Natural killer cell treated with Interleukin-12 subunit alpha and Interleukin-12 subunit beta and Interleukin-15 and Interleukin-18, amount 100 ng/mL, for 72 hours (primary cell): ENCODE measurements at places on chromosomes 7 and 10.

- DNase-seq = peak; percentile 56
Measured at GRCh38 chr10:43119416-43120115, 18.7 kb upstream of the CSGALNACT2 start.

DNA sequence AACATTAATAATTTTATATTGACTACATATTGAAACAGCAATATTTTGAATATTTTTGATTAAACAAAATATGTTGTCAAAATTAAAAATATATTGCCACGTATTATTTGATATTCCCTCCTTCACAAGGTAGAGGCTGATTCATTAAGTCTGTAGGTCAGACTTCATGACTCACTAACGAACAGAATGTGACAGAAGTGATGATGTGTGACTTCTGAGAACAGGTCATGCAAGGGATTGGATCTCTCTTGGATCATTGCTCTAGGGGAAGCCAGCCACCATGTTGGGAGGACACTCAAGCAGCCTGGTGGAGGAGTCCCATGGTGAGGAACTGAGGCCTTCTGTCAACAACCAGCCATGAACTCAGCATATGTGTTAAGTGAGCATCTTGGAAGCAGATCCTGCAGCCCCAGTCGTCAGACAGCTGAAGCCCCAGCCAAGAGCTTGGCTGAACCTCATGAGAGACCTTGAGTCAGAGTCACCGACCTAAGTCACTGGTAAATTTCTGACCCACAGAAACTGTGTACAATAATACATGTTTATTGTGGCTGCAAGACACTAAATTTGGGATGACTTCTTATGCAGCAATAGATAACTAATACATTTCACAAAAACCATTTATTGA, 66.6 kb downstream of the HTR5A start:
- no peak for DNase-seq

GRCh38 chr7:150313367-150313809, 9.8 kb upstream of the LRRC61 start:
- DNase-seq = no peak

DNA sequence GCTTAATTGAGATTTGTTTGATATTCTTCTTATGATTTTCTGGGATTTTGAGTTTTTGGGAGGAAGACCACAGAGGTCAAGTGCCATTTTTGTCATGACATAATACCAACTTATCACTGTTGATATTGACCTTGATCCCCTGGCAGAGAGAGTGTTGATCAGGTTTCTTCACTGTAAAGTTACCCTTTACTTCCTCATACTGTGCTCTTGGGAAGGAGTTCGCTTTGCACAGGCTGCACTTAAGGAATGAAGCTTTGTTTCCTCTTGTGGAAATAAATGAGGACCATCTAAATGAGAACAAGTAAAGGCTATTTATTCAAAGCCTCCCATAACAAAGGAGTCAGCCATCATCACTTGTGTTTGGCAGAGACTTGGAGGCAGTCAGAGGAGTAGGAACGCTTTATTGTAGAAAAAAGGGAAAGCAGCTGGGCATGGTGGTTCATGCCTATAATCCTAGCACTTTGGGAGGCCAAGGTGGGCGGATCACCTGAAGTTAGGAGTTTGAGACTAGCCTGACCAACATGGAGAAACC, 16.1 kb downstream of the ST7 start:
- DNase-seq = no peak

DNA sequence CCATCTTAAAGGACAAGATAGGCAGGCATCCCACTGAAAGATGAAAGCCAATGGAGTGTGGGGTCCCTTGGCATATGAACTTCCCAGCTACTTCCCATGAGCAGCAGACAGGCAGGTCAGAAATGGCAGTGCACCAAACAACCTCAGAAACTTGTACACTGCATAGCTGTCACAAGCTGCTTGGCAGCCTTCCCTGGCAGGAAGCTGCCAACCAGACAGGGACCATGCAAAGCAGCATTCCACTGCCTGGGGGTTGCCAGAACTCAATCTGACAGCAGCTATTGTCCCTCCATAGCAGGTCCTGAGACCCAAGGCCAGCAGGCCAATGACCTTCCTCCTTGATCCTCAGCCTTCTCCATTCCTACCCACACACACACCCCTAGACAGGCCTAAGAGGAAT, 139.5 kb downstream of the PLCE1 start:
- DNase-seq = no peak

DNA sequence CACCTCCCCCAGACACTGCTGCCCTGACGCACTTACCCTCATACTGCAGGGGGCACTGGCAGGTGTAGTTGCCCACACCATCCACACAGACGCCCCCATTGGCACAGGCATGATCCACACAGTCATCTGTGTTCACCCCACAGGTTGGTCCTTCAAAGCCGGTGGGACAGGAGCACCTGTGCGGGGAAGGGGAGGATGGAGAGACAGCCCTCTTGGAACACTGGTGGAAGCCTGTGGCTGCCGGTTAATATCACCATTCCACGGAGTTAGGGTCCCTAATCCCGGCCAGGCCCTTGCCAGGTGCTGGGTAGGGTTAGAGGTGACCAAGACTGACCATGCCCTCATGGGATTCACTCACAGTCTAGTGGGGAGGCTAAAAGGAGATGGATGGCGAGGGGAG, 171.8 kb downstream of the SLIT1 start:
- peak; percentile 38 for DNase-seq

DNA sequence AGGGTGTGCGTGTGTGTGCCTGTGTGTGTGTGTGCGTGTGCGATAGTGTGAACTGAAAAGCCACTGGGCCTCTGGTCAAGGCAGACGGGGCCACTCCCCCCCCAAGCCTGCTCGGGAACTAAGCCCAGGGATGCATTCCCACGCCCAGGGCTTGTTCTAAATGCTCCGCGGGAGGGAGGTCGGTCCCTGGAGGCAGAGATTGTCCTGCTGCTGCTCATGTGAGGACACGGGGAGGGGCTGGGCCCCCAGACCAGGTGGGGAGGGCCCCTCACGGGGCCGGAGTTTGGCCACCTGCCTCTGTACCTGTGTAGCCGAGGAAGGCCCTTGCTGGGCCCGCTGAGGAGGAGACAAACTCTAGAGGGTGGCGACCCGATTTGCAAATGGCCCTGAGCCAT, 93.9 kb downstream of the PDGFA start:
- no peak for DNase-seq

- no peak for DNase-seq
Measured at GRCh38 chr7:22969010-22969431, 44.9 kb downstream of the HYCC1 start.

- DNase-seq = no peak
Measured at GRCh38 chr10:452512-453426, 236.7 kb downstream of the DIP2C start.

DNA sequence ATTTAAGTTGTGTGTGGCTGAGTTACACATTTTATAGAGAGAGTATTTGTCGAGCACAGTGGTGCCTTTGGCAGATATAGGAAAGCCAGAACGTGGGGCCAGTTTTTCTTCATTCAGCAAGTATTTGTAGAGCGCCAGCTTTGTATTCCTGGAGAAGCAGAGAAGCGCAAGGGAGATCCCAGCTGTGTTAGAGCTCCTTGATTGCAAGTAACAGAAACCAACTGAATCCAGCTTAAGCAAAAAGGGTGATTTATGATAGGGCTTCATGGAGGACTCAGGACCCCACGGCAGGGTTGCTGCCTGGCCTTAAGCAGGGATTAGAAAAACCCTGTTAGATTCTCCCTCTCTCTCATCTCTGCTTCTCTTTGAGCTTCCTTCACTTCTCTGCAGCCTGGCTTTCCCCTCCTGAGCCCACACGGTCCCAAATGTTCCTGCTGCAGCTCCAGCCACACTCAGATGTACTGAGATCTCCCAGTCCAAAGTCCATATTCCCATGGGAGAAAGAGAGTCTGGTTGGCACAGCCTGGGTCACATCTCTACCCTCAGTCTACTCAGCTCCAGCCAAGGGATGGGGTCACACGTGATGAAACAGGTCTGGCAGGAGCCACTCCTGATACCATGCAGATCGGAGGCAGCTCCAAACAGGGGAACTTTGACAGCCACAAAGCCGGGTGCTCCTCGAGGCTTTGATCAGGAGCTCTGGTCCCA, 16.7 kb downstream of the UBTD1 start:
- DNase-seq = no peak

DNA sequence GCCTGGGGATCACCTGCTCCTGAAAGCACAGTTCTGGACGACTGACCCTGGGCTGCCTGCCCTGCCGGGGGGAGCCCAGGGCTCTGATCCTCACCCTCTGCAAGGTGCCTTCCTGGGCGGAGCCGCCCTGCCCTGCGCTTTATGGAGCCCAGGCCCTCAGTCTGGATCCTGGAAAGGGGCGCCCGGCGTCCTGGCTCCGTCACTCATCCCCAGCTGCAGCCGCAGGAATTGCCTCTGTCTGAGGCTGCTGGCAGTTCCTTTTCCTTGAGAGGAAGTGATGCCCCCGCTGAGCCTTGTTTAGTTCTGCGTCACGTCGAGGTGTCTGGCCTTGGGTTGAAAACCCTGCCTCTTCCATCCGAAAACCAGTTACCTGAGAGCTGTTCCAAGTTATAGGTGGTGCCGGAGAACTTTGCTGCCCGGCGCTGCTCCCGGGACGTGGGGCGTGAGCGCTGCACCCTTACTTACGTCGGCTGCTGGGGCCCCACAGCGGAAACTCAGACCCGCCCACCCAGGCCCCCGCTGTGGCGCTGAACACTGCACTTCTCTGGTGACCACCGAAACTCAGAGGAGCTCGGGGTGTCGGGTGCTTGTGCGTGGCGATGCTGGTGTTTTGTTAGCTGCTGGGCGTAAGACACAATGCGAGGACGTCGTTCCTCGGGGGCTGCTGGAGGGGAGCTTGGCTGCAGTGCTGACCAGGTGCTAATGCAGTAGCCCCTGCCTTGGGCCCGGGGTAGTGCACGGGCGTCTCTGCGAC, 5.4 kb downstream of the MAFK start:
- no peak for DNase-seq

- no peak for DNase-seq
Measured at GRCh38 chr7:135235841-135236240, 2.2 kb downstream of the STRA8 start.

DNA sequence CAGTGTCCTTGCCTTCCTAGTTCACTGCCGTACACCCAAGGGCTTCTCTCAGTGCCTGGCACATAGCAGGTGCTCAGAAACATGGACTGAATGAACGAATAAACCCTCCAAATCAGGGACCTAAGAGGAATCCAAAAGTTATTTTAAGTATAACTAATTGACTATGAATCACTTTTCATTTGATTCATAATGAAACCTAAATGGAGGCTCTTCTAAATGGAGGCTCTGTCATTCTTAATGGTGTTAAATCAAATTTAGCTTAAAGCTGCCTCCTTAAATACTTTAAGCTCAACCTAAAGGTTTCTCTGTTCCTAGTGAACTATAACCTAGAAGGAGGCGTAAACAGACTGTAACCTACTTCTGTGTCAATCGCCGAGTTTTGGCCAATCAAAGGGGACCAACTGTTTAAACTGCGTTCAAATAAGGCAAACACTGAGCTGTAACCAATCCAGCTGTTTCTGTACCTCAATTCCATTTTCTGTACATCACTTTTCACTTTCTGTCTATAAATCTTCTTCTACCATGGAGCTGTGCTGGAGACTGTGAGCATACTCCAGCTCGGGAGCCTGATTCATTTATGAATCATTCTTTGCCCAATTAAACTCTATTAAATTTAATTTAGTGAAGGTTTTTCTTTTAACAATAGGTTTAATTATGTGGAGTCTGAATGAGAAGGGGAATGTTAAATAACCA, 11.0 kb downstream of the PYROXD2 start:
- no peak for DNase-seq

DNA sequence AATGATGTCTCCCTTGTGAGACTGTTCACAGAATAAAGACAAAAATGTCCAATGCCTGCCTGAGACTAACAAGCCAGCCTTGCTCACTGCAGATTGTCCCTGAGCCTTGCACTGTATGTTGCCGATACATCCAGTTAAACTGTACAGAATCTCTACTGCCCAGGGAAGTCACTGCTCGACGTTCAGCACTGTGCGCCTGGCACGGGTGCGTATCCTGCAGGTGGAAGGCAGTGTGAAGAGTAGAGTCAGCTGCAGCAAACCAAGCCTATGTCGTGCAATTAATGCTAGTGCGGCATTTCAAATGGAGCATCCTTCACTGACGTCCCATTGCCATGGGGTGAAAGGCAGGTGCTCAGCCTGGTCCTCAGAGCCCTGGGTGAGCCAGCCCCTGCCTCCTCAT, 132.9 kb downstream of the TNS3 start:
- DNase-seq = no peak

DNA sequence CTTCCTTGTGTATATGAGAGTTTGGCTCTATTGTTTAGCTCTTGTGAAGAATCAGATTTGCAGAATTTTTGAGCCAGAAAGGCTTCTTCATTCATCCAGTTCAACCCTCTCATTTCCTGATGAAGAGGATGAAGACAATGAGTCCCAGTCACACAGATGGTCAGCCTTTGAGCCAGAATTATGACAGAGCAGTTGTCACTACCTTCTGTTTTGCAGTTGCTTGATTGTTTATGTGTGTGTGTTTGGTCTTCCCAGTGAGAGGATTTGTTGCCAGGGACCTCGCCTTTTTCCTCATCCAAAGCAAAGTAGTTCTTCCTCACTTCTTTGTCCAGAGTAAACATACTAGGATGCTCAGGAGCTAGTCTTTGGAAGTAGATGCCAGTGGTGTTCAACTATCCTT, 15.6 kb downstream of the MDFIC start:
- DNase-seq = no peak

- DNase-seq = no peak
Measured at GRCh38 chr7:26100406-26101339, 51.3 kb upstream of the NFE2L3 start.

GRCh38 chr10:98402478-98402877, 12.5 kb downstream of the PYROXD2 start:
- DNase-seq = no peak

DNA sequence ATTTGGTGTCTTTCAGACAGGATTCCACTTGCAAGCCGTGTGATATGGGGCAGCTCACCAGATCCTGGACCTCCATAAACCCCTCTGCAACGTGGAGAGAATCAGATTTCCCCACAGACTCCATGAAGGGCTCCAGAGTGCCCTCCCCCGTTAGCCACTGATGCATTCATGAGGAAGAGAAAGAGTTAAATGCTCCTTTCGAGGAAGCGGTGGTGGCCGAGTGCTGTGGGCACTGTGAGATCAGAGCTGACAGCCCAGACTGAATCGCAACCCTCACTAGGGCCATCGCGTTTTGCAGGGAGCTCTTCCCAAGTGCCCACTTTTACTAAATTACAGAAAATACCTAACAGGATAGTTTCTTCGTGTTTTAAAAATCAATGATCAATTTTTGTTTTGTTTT, 226.3 kb upstream of the ZNF32 start:
- no peak for DNase-seq

GRCh38 chr7:46397591-46397990, 476.5 kb upstream of the IGFBP3 start:
- no peak for DNase-seq

DNA sequence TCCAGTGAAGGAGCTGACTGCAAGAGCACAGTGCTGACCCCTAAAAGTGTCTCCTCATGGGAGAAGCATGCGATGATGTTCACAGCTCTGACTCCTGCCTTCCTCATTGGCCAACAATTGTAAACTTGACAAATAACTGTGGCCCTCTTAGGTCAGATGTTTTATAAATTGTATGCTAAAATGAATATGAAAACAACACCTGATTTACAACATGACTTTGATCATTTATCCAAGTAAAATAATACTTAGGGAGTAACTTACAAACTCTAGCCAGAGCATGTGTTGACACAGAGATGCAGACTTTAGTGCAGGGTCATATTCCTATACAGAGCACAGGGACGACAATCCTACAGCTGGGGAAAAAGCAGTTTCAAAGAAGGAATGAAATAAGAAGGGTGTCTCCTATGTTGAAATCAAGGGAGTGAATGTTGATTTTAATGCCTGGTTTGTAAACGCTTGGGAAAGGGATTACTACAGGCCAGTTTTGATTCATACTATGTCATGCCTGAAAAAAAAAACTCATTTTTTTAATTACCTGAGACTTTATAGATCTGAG, 391.4 kb upstream of the AKR1E2 start:
- no peak for DNase-seq
